NCI-H748 treated with DMSO at 0.1 percent for 48 hours (cell line): ENCODE measurements at places on chromosomes 5 and 9.

GRCh38 chr5:130992095-130992494 is 173.0 kb downstream of the HINT1 start:
- DNase-seq = no peak

- no peak for DNase-seq
Observed at GRCh38 chr5:149485655-149486615, 65.3 kb downstream of the CSNK1A1 start.

DNA sequence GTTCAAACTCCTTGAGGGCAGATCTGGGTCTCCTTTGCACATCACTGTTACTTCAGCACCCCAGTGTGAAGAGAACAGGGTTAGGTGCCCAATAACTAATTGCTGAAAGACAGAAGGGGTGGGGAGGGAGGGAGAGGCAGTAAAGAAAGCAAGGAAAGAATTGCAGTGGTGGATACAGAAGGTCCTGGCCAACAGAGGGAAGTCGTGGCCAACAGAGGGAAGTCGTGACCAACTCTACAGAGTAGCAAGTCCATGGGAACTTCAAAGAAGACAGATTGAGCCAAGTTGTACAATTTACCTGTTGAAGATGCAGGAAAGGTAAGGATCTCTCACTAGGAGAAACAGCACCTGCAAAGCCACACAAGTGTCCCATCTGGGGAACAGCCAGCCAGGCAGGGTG is 27.0 kb downstream of the CCNJL start:
- no peak for DNase-seq

DNA sequence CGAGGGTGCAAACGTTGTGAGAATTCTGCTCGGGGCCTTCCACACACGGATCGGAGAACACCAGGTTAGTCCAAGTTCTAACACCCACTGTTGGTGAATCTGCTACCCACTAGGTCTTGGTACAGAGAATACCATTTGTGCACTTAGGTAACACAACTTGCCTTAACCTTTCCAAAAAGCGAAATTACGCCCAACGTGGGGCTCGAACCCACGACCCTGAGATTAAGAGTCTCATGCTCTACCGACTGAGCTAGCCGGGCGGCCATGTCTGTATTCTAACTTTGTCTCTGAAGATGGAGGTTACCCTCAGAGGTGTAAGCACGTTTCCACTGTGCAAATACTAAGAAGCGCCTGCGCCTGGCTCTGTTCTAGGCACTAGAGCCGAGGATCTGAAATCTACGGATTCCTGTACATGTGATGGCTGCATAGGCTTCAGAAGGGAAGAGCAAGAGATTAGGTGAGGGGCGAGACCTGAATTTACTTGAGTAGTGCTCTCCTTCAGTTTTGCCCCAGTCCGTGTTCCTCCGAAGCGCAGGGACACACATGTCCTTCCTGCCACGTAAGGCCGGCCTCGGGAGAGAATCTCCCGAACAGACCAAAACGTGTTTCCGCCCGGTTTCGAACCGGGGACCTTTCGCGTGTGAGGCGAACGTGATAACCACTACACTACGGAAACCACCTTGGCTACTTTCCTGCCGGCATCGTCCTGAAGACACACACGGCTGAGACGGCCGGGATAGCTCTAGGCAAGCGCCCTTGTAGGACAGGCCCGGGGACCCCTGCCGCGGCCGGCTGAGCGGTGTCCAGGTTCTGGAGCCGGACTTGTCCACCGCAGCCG is 1.1 kb upstream of the TRIM41 start:
- DNase-seq = no peak

DNA sequence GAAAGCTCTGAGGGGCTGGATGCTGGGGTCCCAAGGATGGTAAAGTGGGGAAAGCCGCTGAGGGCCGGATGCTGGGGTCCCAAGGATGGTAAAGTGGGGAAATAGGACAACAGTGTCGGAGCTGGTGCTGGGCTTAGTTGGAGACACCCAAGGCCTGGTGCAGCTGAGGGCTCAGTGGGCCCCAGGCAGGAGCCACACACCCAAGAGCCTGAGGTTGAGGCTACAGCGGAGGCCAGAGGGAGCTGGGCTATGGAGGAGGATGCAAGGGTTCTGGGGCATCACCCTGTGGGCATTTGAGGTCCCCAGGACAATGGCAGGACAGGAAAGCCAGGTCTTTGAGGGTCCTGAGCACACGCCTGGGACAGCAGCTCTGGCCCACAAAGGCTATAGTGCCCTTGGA is 19.1 kb upstream of the SLC9A3 start:
- no peak for DNase-seq

DNA sequence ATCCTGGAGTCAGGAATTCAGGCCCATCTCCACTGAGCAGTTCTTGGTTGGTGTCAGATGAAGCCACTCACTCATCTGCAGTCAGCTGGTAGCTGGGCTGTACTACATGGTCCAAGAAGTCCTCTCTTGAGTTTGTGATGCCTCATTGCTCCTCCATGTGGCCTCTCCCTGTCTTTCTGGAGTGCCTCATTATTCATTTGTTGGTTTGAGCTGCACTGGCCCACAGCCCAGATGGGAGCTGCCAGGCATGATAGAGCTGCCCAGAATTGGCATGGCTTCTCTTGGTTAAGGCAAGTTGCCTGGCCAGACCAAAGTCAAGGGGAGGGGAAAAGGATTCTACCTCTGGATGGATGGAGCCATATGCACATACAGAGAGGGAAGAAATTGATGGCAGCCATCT is 8.0 kb downstream of the PTCD2 start:
- no peak for DNase-seq

- DNase-seq = no peak
Observed at GRCh38 chr5:119829341-119829740, 200.0 kb downstream of the FAM170A start.

- no peak for DNase-seq
Observed at GRCh38 chr5:87147441-87147840, 120.2 kb upstream of the RASA1 start.

- DNase-seq = no peak
Observed at GRCh38 chr5:2536632-2537377, 214.7 kb downstream of the IRX2 start.

- DNase-seq = no peak
Observed at GRCh38 chr5:117201001-117201400, 626.4 kb upstream of the SEMA6A start.

DNA sequence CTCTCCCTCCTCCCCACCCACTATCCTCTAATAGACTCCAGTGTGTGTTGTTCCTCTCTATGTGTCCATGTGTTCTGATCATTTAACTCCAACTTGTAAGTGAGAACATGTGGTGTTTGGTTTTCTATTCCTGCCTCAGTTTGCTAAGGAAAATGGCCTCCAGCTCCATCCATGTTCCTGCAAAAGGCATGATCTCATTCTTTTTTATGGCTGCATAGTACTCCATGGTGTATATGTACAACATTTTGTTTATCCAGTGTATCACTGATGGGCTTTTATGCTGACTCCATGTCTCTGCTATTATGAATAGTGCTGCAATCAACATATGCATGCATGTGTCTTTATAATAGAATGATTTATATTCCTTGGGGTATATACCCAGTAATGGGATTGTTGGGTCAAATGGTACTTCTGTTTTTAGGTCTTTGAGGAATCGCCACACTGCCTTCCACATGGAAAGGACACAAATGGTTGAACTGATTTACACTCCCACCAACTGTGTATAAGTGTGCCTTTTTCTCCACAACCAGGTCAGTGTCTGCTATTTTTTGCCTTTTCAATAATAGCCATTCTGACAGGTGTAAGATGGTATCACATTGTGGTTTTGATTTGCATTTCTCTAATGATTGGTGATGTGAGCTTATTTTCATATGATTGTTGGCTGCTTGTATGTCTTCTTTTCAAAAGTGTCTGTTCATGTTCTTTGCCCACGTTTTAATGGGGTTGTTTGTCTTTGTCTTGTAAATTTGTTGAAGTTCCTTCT is 96.5 kb upstream of the DAB2 start:
- no peak for DNase-seq

DNA sequence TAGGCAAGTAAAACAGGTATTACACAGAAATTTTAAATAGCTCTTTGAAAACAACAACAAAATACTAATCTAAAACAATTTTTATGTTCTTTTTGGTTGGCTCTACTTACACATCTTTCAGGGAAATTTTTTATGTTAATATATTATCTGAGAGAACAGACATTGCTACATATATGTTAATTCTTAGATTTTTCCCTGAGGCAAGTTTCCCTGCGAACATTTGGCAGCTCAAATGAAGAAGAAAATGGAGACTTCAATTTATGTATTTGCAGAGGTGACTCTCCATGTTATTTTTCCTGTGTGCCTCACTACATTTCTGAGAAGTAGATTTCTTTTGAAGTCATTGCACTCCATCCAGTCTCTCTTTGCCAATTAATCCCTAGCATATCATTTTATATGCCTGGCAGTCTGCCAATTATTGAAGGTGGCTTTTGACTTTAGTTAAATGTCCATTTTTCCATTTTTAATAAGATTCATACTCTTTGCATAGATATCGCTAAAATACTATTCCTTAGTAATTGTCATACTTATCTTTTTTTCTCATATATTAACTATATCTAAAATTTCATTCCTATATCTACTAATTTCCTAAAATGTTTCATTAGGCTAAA is 908.2 kb upstream of the CDH10 start:
- no peak for DNase-seq

GRCh38 chr9:107020040-107020530 is 157.1 kb downstream of the ZNF462 start:
- no peak for DNase-seq

GRCh38 chr9:77843076-77843870 is 188.3 kb downstream of the GNAQ start:
- DNase-seq = no peak
